ENCODE measurements at places on chromosomes 1 and 21.

- no peak for DNase-seq
These were observed 579.2 kb upstream of the ADGRL2 start for GRCh38 chr1:81221564-81221963.

DNA sequence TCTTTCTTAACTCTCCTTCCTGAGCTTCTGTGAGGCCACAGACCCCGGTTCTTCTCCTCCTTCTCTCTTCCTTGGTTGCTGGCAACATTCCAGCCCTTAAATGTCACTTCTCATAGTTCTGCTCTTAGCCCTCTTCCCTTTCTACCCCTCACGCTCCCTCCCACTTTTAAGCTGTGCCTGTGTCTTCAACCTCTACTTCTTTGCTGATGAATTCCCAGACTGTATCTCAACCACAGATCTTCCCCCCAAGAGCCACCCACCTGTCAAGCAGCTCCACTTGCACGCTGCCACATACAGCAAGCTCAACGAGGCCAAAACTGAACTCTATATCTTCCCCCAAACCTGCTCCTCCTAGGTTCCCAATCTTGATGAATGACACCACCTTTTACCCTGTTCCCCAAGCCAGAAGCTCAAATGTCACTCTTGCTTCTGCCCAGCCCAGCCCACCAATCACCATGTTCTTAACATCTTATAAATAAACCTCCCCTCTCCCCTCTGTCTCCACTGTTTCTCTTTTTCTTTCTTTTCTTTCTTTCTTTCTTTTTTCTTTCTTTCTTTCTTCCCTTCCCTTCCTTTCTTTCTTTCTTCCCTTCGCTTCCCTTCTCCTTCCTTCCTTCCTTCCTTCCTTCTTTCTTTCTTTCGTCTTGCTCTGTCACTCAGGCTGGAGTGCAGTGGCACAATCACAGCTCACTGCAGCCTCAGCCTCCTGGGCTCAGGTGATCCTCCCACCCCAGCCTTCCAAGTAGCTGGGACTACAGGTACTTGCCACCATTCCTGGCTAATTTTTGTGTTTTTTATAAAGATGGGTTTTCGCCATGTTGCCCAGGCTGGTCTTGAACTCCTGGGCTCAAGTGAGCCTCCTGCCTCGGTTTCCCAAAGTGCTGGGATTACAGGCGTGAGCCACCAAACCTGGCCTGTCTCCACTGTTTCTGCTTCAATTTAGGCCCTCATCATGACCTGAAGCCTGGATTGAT is 19.8 kb upstream of the PTP4A2 start:
- DNase-seq, result no peak

DNA sequence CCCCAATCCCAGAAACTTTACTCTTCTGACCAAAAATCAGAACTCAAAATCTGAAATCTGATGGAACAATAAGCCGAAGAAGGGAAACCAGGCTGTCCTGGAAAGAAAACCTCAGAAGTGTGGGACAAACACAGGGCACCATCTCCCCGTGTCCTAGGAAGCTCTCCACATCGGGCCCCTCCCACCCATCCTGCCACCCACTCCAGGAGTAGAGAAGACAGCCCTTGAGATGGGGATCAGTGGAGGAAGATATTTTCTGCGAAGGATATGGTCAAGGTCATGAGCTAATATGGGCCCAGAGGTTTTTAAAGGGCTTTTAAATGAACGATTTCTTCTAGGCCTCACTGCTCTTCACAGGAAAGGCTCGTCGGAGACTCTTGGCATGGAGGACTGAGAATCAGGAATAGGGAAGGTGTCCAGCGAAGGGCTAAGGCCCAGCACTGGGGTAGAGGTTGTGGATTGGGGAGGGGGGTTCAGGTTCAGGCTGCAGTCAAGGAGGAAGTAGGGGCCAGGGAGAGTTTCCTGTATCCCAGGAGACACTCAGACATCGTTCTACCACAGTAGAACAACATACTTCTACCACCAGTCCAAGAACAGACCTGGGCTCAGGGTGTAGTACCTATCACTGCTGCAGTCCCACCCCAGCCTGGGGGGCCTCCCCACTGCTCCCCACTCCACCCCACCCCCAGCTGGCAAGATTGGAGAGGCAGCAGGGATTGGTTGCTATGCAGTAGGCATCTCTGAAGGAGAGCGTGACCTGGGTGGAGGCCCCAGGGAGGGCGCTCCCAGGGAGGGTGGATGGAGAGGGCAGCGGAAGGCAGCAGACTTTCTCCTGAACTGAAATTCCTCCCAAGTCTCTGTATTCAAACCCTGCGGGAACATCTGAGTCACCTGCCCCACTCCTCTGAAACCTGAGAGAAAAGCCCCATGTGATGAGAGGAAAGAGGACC is 1.2 kb upstream of the S100A5 start:
- no peak for DNase-seq

GRCh38 chr1:235327559-235328270 is at the start of gene ARID4B:
Gene ARID4B, minus strand, starts transcription at chr1:235328179. Its CDS starts 1,260 bp downstream, at chr1:235326919.
- no peak for DNase-seq

DNA sequence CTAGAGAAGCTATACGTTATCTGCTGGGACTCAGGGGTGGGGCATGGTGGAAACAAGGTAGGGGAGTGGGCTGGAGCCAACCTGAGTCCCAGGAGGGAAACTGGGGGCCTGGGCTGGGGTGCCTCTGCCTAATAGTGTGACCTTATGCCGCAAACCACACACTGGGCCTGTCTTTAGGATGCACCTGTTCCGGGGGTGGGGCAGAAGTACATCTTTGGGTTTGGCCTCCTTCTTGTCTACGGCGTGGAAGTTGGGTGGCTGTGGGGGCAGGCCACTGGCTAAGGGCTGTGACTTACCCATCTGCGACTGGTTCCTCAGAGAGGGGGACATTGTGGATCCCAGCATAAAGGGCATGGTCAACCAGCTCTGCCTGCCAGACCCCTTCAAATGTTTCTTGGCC is 44.2 kb downstream of the FAAH start:
- DNase-seq, result no peak

DNA sequence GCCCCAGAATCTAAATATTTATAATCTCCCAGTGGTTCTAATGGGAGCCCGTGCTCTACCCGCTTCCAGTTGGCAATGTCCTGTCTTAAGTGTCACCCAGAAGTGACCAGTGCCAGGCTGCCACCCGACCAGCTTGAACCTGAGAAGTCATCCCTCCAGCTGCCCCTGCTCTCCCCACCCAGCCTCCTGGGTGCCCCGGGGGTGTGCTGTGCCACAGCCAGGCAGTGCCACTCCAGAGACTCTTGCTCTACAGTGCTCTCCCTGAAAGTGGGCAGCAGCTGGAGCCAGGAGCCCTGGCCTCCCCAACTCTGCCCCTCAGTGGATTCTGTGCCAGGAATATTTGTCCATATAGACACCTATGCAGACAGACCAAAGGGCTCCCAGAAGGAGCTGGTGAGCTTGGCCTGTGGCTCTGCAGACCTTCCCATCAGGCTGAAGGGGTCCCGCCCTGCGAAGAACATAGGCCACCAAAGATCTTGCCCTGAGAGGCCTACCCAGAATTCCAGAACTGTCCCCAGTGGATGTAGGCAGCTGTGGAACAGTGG is 9.0 kb upstream of the EPS8L3 start:
- DNase-seq, result no peak

DNA sequence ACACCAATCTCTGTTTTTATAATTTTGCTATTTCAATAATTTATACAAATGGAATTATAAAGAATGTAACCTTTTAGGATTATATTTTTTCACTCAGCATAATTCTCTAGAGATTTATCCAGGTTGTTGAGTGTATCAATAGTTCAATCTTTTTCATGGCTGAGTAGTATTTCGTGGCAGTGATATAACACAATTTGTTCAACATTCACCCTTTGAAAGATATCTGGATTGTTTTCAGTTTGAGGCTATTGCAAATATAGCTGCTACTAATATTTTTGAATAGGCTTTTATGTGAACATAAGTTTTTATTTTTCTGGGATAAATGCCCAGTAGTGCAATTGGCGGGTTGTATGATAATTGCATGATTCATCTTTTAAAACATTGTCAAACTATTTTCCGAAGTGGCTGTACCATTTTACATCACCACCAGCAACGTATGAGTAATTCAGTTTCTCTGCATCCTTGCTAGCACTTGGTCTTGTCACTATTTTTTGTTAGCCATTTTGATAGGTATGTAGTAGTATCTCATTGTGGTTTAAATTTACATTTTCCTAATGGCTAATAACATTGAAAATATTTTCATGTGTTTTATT is 55.6 kb upstream of the ABCD3 start:
- DNase-seq, result no peak

GRCh38 chr21:26154753-26155152 is 15.8 kb downstream of the APP start:
- no peak for DNase-seq

GRCh38 chr21:41717573-41718330 is 49.1 kb downstream of the RIPK4 start:
- no peak for DNase-seq

- DNase-seq, result no peak
These were observed 9.5 kb upstream of the NDUFS5 start for GRCh38 chr1:39016604-39017171.

DNA sequence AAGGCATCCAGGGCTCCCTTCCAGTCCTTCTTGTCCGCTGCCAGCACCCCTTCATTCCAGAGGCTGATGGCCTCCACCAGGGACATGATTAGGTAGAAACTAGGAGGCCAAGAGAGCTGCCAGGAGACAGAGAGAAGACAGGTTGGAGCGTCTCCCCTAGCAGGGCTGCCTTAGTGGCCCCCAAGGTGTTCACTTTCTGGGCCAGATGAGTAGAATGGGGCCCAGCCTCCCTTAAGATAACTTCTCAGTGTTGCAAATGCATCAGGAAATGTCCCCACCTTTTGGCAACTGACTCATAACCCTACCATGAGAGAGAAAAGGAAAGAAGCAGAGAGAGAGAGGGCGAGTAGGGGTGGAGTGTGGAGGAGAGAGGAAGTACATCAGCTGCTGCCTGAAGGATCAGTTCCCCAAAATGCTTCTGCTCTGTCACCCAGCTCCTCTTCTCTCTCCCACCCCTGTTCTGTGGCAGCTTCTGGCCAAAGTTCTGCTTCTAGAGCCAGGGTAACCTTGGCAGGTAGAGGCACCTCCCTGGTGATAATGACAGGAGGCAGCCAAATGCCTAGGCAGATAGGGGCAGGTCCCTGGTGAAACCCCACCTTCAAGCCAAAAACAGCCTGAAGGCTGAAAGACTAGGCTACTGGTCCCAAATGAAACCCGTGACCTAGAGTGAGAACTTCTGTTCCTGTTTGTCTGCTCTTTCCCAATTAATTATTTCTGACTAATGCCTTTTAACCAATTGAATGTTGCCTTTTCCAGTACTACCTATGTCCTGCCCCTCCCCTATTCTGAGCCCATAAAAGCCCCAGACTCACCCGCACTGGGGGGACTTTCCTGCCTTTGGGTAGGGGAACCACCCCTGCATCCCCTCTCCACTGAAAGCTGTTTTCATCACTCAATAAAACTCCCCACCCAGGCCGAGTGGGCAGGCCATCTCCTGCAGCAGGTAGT is at the start of gene NCF2:
Gene NCF2 (minus strand): TSS at position 216 of the 948 bp plus-strand sequence. CDS start 130 bp downstream, at position 86.
- no peak for DNase-seq

- no peak for DNase-seq
These were observed 17.7 kb downstream of the TEX38 start for GRCh38 chr1:46689356-46689755.

GRCh38 chr1:55153031-55153430 is 62.1 kb downstream of the USP24 start:
- DNase-seq, result no peak

GRCh38 chr1:43274125-43274803 is 4.5 kb downstream of the TMEM125 start:
- no peak for DNase-seq

DNA sequence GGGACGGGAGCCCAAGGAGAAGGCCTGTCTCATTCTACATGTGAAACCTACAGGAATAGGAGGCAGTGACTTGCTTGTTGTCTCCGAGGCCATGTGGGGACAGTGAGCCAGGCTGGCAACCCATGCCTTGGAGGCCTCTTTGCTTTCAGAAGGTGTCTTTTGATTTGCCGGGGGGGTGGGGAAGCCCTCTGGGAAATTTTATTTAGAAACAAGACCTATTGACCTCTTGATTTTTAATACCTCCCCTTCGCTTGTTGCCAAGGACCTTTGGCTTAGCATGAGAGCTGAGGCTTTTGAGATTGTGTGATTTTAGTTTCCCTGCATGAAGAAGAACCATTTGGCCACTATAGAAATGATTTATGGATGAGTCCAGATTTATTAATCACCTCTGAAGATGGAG is 4.1 kb downstream of the ARMH1 start:
- DNase-seq, result no peak

DNA sequence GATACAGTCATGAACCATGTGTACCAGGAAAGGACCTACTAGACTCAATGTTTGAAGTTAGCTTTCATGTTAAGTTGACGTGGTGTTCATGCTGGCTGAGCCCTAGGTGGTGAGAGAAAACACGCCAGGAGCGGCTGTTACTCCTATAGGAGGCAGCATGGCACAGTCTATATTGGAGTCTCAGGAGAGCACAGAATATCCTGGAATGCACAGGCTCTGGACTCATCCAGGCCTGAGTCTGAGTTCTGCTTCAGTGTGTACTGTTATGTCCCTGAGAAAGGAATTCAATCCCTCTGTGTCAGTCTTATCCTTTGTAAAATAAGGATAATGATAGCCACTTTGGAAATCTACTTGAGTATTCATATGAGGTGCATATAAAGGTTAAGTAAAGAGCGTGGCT is 41.2 kb downstream of the DPT start:
- DNase-seq, result no peak

DNA sequence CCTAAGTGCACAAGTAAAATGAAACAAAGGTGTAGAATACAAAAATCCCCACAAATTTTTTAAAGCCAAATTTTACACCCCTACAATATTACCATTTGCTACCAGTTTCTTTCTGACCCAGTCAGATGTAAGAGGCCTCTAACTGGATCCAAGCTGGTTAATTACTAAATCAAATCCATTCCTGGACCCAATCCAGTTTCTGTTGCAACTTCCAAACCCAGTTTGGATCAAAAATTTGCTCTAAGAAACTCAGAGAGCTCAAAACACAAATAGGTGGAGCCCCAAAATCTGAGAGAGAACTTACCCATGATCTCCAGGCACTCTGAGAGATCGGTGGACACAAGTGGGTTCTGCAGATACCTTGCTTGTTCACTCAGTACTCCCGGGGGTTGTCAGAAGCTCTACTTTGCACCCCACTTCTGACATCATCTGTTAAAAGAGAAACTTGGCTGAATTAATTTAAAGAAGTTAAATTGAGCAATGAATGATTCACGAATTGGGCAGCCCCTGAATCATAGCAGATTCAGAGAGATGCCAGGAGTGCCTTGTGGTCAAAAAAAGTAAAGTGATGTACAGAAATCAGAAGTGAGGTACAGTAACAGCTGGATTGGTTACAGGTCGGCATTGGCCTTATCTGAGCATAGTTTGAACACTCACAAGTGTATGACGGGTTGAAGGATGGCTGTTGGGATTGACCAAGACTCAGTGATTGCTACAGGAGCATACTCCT is 448.0 kb downstream of the KCNT2 start:
- no peak for DNase-seq

GRCh38 chr1:244322791-244323521 is 128.8 kb downstream of the ADSS2 start:
- no peak for DNase-seq

All from NCI-H1105 (cell line).